ENCODE measurements at places on chromosomes 2 and 18. TPM values are rescaled to one million over a fixed set of nuclear protein-coding genes. Genes with fewer than 3 reads are reported as not detected.

DNA sequence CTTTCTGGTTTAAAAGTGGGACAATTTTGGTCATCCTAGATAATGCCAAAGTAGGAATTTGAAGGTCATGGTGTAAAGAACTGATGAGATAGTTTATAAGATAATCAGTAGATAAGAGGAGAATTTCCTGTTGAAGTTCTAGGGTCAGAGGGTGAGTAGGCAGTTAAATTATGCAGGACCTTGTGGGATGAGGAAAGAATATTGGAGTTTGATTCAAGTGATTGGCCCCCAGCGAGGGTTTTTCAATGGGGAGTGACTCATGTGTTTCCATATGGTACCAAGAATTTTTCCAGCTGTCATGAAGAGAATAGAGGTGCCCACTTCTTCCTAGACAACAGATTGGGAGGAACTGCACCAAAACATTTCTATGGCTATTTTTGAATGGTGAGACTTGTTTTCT is 940.2 kb upstream of the ZEB2 start:
- no peak overlapping the region for H3K4me3 ChIP-seq
- H3K36me3 ChIP-seq: no peaks in the 10 kb centered on the region
- no peaks in the 10 kb centered on the region for H3K4me1 ChIP-seq

DNA sequence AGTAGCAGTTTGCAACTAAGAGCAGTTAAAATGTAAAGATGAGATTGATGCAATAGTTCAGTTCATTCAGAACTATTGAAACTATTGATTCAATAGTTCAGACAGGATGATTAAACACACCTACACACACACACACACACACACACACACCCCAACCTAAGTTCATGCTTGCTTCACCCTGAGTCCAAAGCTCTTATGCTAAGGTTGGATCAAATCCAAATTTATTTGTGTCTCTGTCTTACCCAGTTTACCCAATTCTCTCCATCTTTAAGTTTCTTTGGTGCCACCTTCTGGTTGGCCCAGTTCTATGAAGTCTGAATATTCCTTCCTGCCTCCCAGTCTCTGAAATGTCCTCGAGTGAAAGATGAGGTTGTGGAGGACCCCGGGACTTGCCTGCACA is 5.1 kb downstream of the SERPINB8 start:
- H3K4me1 ChIP-seq: peaks cover 29% of the 10 kb centered on the region
- H3K27ac ChIP-seq: no peak overlapping the region
- H3K36me3 ChIP-seq: peaks cover 6% of the 10 kb centered on the region
- H3K4me3 ChIP-seq: no peak overlapping the region
- peaks cover 3% of the 10 kb centered on the region for H3K27me3 ChIP-seq

- no peaks in the 10 kb centered on the region for H3K36me3 ChIP-seq
- no peak for DNase-seq
- no peak overlapping the region for H3K27ac ChIP-seq
- H3K4me1 ChIP-seq: no peaks in the 10 kb centered on the region
- H3K27me3 ChIP-seq: no peaks in the 10 kb centered on the region
Observed at GRCh38 chr2:149885468-149885867, 297.9 kb upstream of the MMADHC start.

- peaks cover 12% of the 10 kb centered on the region for H3K27me3 ChIP-seq
- H3K36me3 ChIP-seq: peaks cover 3% of the 10 kb centered on the region
- no peak overlapping the region for H3K4me3 ChIP-seq
- H3K4me1 ChIP-seq: peaks cover 5% of the 10 kb centered on the region
- no peak overlapping the region for H3K27ac ChIP-seq
Observed at GRCh38 chr2:233479616-233480489, 86.7 kb downstream of the USP40 start.

- no peak for DNase-seq
- H3K27me3 ChIP-seq: no peaks in the 10 kb centered on the region
- H3K4me3 ChIP-seq: no peak overlapping the region
- peaks cover 19% of the 10 kb centered on the region for H3K36me3 ChIP-seq
Observed at GRCh38 chr2:238439917-238440316, 13.2 kb downstream of the ASB1 start.

DNA sequence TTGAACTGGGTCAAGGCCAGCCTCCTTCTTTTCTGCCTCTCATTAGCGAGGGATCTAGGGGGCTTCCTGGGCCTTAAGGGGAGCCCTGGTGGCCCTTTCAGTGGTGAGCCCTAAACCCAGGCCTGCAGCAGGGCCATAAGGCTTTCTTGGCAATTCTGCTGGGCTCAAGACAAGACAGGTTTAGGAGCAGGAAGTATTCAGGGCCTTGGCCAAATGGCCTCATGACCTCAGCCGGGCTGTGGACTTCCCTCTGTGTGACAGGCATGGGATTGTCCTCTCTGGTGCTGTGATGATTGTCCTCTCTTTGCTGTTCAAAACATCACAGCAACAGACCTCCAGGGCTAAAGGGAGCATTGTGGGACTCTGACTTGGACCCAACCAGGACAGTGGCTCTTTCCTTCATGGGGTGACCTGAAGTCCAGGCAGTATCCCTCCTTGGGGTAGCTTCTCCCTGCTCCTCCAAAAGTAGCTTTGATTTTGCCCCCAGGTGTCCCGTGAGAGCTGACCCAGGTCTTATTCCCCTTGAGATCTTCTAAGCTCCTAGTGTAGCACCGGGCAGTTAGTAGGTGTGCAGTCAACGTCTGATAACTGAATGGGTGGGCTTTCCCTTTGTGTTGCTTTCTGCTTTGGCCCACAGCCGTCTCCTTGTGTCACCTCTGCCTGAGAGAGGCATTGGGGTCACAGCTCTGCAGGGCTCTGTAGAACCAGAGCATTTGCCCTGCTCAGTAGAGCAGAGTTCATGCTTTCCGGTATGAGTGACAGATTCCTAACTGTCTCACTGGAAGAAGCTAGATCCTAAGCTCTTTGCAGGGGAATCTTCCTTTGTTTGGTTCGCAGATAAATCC is 14.7 kb downstream of the FOSL2 start:
- DNase-seq: no peak
- peaks cover 72% of the 10 kb centered on the region for H3K27me3 ChIP-seq
- peaks cover 77% of the 10 kb centered on the region for H3K4me1 ChIP-seq
- peaks cover 57% of the 10 kb centered on the region for H3K36me3 ChIP-seq
- peak overlapping the region; percentile 87 for H3K4me3 ChIP-seq
- peak overlapping the region; percentile 100 for H3K27ac ChIP-seq

DNA sequence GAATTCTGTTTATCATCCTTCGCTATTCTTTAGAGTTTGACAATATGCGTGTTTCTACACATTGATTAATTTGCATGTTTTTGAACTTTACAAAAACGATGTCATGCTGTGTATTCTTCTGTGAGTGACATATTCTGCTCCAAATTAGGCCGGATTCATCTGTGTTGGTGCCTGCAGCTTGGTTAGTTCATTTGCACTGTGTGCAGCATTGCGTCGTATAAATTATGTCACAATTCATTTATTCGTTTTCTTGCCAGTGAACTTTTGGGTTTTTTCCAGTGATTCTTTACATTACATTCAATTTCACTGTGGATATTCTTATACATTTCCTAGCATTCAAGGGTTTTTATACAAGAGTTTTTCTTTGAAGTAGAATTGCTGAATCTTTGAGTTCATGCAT is 118.3 kb downstream of the KCNF1 start:
- H3K4me3 ChIP-seq: no peak overlapping the region
- H3K4me1 ChIP-seq: no peaks in the 10 kb centered on the region
- H3K27me3 ChIP-seq: peaks cover 7% of the 10 kb centered on the region
- no peak overlapping the region for H3K27ac ChIP-seq
- no peak for DNase-seq

GRCh38 chr18:13386891-13387801 is 168.6 kb downstream of the LDLRAD4 start:
- H3K4me3 ChIP-seq: no peak overlapping the region
- DNase-seq: no peak
- peaks cover 11% of the 10 kb centered on the region for H3K4me1 ChIP-seq
- H3K36me3 ChIP-seq: no peaks in the 10 kb centered on the region

DNA sequence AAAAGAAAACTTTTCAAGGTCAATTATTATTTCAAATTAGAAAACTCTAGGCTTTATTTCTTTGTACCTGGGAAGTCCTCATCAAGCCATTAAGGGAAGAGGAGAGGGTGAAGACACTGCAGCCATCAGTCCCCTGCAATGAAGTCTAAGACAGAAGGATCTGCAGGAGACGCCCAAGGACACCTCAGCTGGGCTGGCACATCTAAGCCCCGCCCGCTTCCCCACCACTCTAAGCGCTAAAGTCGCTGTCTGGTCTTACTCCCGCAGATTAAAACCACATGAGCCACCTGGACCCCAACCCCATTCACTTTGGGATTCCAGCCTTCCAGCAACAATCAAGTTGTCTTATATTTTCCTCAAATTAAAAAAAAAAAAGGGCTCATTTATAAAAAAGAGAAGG is 104.4 kb downstream of the AFF3 start:
- H3K27me3 ChIP-seq: no peaks in the 10 kb centered on the region
- no peak overlapping the region for H3K27ac ChIP-seq
- no peaks in the 10 kb centered on the region for H3K36me3 ChIP-seq

- DNase-seq: peak; percentile 90
- H3K4me1 ChIP-seq: peaks cover 97% of the 10 kb centered on the region
- peaks cover 30% of the 10 kb centered on the region for H3K27me3 ChIP-seq
- peak overlapping the region; percentile 85 for H3K4me3 ChIP-seq
- peak overlapping the region; percentile 98 for H3K27ac ChIP-seq
Observed at GRCh38 chr2:127081826-127082633, 24.9 kb downstream of the BIN1 start.

DNA sequence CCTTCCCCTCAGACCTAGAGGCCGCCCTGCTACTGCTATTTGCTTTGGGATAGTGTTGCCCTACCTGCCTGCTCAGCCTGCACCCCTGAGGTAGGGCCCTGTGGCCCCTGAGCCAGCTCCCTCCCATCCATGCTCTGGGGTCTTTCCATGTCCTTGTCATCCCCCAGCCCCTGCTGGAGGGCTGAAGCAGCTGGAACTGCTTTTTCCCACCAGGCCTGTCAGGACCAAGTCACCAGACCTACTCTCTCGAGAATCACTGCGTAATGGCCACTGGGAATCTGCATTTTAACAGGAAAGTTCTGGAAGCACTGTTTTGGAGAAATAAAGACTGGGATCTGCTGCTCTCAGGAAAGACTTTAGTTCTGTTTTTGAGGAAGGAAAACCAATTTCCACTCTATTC is 20.2 kb upstream of the SLC35F6 start:
- peaks cover 6% of the 10 kb centered on the region for H3K27me3 ChIP-seq
- H3K4me3 ChIP-seq: no peak overlapping the region
- H3K4me1 ChIP-seq: peaks cover 17% of the 10 kb centered on the region
- H3K27ac ChIP-seq: no peak overlapping the region
- H3K36me3 ChIP-seq: no peaks in the 10 kb centered on the region

DNA sequence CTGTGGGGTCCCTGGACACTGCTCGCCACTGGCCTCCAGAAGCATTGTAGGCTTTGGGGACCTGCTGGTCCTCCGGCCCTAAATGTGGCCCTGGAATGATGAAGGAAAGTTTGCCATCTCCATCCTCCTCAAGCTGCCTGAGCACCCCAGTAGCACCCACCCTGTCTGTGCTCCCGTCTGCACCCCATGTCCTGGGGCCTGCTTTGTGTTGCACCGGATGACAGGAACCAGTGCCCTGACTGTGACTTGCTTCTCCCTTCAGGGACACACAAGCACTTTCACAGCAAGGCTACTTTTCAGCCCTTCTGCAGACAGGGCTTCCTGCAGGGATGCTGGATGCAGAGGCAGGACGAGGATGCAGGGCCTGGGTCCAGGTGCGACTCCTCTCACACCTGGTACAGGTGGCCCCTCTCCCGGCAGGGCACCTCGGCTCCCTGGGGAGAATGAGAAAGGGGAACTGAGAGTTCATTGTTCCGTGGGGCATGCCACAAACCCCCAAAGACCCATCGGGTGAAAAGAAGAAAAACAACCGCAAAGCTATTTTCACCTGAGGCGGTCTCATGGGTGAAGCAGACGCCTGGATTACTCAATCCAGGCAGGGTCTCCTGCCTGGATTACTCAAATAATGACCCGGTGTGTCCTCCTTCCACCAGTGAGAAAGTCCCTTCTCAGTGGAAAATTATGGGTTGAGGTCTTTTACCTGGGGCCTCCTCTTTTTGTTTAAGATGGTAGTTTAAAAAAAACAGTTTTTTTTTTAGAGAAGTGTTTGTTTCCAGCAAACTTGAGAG is 74.9 kb downstream of the LONRF2 start:
- H3K36me3 ChIP-seq: no peaks in the 10 kb centered on the region
- peaks cover 10% of the 10 kb centered on the region for H3K27me3 ChIP-seq
- no peaks in the 10 kb centered on the region for H3K4me1 ChIP-seq
- DNase-seq: no peak
- H3K4me3 ChIP-seq: no peak overlapping the region
- H3K27ac ChIP-seq: no peak overlapping the region

DNA sequence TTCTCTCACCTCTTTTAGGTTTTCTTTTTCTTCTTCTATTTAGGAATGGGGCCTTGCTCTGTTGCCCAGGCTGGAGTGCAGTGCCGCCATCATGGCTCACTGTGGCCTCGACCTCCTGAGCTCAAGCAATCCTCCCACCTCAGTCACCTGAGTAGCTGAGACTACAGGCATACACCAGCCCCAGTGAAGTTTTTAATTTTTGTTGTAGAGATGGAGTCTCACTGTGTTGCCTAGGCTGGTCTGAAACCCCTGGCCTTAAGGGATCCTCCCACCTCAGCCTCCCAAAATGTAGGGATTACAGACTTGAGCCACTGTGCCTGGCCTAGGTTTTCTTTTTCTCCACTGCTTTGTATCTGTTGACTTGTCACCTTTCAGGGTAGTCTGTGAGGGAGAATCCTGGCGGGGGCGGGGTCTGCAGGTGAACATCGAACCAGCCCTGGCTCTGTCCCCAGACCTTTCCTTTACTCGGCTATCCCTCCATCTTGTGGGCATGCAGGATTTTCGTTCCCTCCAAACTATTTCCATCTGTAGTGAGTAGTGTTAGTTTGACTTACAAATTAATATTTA is 21.7 kb downstream of the NCK2 start:
- H3K27ac ChIP-seq: peak overlapping the region; percentile 36
- peaks cover 71% of the 10 kb centered on the region for H3K4me1 ChIP-seq
- no peak overlapping the region for H3K4me3 ChIP-seq
- no peak for DNase-seq

- no peak overlapping the region for H3K27ac ChIP-seq
- H3K36me3 ChIP-seq: no peaks in the 10 kb centered on the region
- no peaks in the 10 kb centered on the region for H3K4me1 ChIP-seq
- no peak for DNase-seq
Observed at GRCh38 chr2:19547321-19547720, 188.9 kb upstream of the OSR1 start.

Gene VWA3B
- polyA plus RNA-seq: not detected

Gene ARHGAP15
- 107 TPM for polyA plus RNA-seq

Gene CCDC150
- polyA plus RNA-seq: not detected

Gene PLCL1
- not detected for polyA plus RNA-seq

Gene XDH
- polyA plus RNA-seq: not detected

Gene SLC4A5
- polyA plus RNA-seq: not detected

Gene IL18R1
- polyA plus RNA-seq: 37.4 TPM
